Epithelial cell of prostate (primary cell): ENCODE measurements at places on chromosomes 3 and 15.

DNA sequence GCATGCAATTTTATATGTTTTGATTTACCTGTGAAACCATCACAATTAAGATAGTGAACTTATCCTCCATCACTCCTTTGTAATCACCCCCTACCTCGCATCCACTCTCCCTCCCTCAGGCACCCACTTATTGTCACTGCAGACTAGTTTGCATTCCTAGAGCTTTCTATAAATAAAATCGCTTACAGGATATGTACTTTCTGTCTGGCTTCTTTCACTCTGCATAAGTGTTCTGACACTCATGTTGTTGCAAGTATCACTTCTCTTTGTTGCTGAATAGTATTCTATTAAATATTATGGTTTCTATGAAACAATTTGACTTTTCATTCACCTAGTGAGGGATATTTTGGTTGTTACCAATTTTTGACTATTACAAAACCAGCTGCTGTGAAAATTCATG, 139.3 kb downstream of the RSRC1 start:
- no peak for DNase-seq

DNA sequence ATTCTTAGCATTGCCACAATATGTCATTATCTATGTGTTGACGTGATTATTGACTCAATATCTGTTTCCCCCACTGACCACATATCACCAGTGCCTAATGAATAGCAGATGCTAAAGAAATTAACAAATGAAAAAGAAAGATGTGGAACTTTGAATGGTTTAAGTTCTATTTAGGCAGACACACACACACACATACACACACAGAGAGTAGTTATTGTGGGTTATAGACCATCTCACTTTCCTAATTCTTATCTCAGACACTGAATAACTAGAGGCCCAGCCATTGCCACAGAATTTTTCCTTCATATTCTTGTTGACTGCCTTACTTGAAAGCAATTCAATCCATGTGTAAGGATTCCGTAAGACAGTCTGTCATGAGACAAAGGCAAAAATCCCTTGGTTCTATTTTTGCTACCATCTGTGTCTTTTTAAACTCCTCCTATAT, 61.9 kb upstream of the PHLDB2 start:
- DNase-seq = no peak

- DNase-seq = peak; percentile 27
Observed at GRCh38 chr3:159128628-159129027, 326.8 kb downstream of the MFSD1 start.

DNA sequence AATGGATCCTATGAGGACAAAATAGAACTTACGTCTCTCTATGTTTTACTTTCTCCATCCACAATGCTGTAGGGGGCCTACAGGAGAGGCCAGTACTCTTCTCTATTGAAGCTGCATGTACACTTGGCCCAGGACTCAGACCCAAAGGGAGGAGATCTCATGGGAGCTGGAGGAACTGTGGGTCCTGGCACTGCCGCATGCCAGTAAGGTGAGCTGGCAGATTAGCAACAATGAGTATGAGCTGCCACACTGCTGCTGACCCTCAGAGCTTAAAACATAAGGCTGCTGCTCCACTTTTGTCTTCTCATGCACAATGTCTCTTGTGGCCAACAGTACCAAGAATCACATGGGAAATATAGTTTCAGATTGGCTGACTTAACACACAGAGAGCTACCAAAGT, 57.8 kb upstream of the TBC1D5 start:
- DNase-seq = no peak

GRCh38 chr3:148957586-148957985, 33.8 kb upstream of the GYG1 start:
- DNase-seq = no peak

DNA sequence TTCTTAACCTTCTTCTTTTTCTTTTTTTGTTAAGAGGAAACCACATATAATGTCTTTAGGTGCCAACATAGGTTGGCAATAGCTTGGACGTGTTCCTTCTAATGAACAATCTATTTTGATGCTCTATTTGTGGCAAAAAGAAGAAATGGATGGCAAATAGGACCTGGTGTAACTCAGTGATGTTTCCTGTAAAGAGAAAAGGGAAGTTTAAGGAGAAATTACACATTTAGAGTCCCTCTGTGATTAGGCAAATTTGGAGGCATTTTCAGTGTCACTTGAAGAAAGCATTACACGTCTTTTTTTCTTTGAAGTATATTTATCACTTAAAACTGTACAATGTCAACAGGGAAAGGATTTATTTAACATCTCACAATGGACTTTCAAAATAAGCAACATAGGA, 327.1 kb downstream of the ZIC1 start:
- DNase-seq = no peak

DNA sequence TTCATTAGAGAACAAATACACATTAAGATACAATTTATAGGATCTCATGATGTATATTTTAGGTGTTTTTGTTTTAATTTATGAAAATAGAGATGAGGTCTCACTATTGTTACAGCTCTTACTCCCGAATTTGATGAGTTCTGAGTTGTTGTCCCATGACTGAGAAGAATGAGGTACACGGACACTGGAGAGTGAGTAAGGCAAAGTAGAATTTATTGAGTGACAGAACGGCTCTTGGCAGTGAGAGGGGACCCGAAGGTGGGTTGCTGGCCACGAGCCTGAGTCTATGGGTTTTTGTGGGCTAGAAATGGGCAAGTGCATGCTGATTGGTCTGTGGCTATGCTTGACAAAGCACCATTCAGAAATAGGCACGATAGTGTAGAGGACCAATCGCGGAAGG, 3.1 kb upstream of the RNF168 start:
- DNase-seq = no peak
